GM18507 (cell line): ENCODE measurements at places on chromosomes 2 and 18.

GRCh38 chr2:62669180-62669579, 36.3 kb upstream of the EHBP1 start:
- DNase-seq = no peak

DNA sequence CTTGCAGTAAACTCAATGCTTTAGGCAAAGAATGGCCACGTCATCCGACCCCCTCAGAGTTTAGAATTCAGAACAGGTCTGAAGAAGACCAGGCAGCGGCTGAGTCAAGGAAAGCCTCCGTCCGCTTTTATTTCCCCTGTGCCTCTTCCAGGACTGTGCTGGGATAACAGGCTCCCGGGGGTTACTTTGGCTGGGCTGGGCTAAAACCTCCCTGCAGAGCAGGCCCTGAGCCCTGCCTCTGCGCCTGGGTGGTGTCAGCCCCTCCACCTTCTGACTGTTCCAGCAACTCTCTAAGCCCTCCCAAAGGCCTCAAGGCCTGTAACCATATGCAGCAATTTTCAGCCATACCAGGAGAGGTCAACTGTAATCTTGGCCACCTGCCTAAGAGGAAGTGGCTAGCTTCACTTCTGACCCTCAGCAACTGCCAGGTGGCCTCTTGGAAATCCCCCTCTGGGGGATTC, 166.5 kb downstream of the RPIA start:
- no peak for DNase-seq

DNA sequence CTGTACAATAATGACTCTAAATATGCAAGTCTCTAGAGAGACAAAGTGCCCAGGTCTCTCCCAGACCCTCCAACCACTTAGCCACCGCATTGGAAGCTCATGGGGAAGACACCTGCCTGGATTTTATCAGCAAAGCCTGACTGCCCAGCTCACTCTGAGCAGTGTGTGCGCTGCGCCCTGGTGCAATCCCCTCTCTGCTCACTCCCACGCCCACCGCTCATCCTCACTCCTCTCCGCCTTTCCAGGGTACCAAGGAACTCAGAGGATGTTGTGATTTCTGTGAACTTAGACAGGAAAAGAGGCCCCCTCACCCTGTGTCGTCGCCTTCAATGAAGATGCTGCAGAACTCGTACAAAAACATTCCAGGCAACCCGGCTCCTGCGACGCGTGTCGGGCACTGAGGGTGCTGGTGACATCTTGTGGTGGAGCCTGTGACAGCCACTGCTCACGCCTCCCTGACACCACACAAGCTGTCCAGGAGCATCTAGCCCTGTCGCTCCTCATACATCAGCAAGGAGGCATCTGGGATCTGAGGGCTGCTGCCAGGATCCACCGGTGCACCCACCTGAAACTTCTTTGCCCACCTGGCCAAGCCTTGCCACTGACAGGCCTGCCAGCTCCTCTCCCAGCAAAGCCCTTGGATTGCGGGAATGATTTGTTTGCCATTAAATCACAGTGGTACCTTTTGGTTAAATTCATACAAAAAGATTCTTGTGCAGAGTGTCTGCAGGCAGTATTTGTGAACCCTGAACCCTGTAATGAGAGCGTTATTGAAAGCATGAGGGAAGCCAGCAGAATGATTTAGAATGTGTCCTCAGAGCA, 220.4 kb downstream of the ZNF516 start:
- DNase-seq = no peak

DNA sequence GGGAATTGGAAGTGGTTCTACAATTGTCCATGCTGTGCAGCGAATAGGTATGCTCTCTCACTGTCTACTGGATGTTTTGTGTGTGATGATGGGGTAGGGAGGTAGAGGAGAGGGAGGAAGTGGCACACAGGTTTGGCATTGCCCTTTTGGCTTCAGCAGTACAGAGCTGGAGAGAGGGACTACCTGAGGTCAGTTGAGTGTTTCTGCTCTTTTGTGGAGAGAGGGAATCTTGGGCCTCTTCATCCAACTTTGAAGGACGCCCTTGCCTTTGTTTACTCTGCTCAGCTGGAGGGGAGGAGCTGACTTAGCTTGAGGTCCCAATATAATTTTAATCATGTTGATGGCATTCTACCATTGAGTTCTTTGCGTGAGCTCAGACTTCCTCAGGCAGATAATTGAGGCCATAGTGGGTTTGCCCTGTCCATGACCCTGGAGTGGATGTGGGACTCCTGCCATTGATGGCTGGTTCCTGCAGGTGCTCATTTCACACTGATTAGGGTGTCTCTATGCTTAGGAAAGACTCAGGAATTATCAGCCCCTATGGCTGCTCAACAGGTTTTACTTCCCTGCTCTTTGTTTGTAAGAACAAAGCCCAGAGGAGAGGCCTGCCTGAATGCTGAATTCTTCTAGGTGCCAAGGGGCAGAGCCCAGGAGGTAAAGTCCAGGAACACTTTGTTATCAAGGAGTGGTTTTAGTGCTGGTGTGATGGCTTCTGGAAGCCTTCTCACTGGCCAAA, 7.2 kb downstream of the RPIA start:
- no peak for DNase-seq

- no peak for DNase-seq
Observed at GRCh38 chr18:36464126-36464651, 166.7 kb downstream of the FHOD3 start.

GRCh38 chr18:49924293-49924983, 111.1 kb upstream of the ACAA2 start:
- no peak for DNase-seq
